Activated T-cell treated with anti-CD3 and anti-CD28 coated beads, Interleukin-2, amount 50 U/mL, for 72 hours (primary cell): ENCODE measurements at places on chromosomes 2 and 18.

DNA sequence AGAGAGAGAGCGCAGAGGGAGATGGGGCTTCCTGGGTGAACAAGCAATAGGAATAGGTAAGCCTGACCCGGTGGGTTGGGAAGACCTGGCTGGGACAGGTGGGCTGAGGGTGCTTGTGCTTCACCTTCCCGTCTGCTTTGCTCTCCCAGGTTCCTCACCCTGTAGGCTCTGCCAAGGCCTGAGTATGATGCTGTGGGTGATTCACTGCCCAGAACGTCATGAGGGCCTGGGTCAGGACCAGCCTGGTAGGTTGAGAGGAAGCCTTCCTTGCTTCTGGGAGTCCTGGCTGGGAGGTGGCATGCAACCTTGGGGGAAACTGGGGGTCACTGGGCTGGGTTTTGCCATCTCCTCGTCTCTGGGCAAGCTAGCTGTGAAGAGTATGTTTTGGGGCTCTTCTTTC is 220.2 kb upstream of the APCDD1 start:
- H3K36me3 ChIP-seq = no peaks in the 10 kb centered on the region
- H3K4me3 ChIP-seq = no peak overlapping the region
- H3K27me3 ChIP-seq = no peaks in the 10 kb centered on the region
- no peak for DNase-seq

- no peaks in the 10 kb centered on the region for H3K27me3 ChIP-seq
- H3K27ac ChIP-seq = no peak overlapping the region
- no peaks in the 10 kb centered on the region for H3K36me3 ChIP-seq
- no peak for DNase-seq
Measured at GRCh38 chr2:223203971-223204929, 152.3 kb downstream of the KCNE4 start.

- H3K4me3 ChIP-seq = no peak overlapping the region
- no peaks in the 10 kb centered on the region for H3K4me1 ChIP-seq
- H3K36me3 ChIP-seq = no peaks in the 10 kb centered on the region
- no peaks in the 10 kb centered on the region for H3K27me3 ChIP-seq
Measured at GRCh38 chr2:180609626-180610340, 370.6 kb upstream of the UBE2E3 start.

DNA sequence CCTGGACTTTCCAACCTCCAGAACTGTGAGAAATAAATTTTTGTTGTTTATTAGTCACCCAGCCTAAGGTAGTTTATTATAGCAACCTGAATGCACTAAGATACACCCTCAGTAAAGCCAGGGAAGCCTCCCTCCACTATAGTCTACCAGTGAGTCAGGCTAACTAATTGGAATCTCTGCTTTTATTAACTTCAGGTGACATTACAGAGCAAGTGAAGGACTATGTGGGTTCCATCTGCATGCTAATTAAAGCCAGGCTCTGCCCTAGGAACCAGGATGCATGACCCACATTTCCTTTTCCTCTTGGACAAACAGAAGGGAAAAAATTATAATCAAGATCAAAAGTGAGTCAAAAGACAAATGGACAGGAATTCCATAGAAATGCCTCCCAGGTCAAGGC is 56.1 kb downstream of the ZC3H8 start:
- DNase-seq = no peak
- H3K27ac ChIP-seq = no peak overlapping the region
- H3K4me1 ChIP-seq = peaks cover 28% of the 10 kb centered on the region
- no peak overlapping the region for H3K4me3 ChIP-seq

GRCh38 chr18:44569391-44570055 is 111.2 kb upstream of the SETBP1 start:
- H3K36me3 ChIP-seq = no peaks in the 10 kb centered on the region
- no peak overlapping the region for H3K4me3 ChIP-seq
- peaks cover 5% of the 10 kb centered on the region for H3K27me3 ChIP-seq
- no peak for DNase-seq
- H3K4me1 ChIP-seq = no peaks in the 10 kb centered on the region

- H3K4me1 ChIP-seq = no peaks in the 10 kb centered on the region
- H3K27me3 ChIP-seq = no peaks in the 10 kb centered on the region
- peak; percentile 23 for DNase-seq
- no peak overlapping the region for H3K4me3 ChIP-seq
- H3K27ac ChIP-seq = no peak overlapping the region
- H3K36me3 ChIP-seq = no peaks in the 10 kb centered on the region
Measured at GRCh38 chr2:166180951-166181812, 53.4 kb upstream of the SCN1A start.

GRCh38 chr2:239328351-239329191 is 72.2 kb downstream of the HDAC4 start:
- DNase-seq = no peak
- H3K27ac ChIP-seq = peak overlapping the region; percentile 5
- peaks cover 4% of the 10 kb centered on the region for H3K36me3 ChIP-seq
- H3K4me1 ChIP-seq = peaks cover 75% of the 10 kb centered on the region
- peak overlapping the region; percentile 71 for H3K4me3 ChIP-seq

DNA sequence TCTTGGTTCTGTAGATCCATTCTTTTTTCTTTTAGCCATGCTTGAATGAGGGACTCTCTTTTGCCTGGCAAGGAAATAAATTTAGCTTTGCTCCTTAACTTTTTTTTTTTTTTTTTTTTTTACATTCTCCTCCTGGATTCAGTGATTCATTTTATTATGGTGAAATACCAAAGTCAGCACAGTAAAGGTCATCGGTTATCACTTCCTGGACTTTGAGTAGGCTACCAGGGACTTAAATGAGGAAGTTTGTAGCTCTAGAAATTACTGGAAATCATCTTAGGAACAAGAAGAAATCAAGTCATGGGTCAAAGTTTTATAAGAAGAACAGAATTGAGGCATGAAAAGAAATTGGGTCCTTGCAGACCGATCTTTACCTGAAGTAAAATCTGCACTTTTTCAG is 75.0 kb downstream of the SOCS6 start:
- DNase-seq = no peak
- H3K27me3 ChIP-seq = peaks cover 18% of the 10 kb centered on the region
- H3K36me3 ChIP-seq = no peaks in the 10 kb centered on the region
- H3K4me1 ChIP-seq = no peaks in the 10 kb centered on the region

DNA sequence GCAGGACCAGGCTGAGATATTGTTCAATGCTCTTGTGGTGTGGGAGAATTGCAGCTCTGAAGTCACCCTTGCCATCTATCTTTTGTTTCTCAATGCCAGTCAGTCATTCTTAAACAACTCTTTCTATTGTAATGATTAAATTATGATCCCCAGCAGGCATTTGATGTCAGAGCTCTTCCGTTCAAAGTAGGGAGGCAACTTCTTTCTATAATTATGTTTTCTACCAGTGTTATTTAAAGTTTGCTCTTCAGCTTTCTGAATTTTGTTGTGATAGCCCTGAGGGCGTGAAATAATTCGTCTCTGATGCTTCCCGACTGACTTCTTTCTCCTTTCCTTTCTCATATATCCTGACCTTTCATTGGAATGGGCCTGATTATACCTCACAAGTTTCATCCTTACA is 161.4 kb upstream of the KLHL14 start:
- H3K4me3 ChIP-seq = no peak overlapping the region
- no peak overlapping the region for H3K27ac ChIP-seq
- H3K27me3 ChIP-seq = no peaks in the 10 kb centered on the region
- no peaks in the 10 kb centered on the region for H3K4me1 ChIP-seq
- no peak for DNase-seq

GRCh38 chr2:39657287-39657937 is 8.3 kb upstream of the TMEM178A start:
- no peaks in the 10 kb centered on the region for H3K4me1 ChIP-seq
- no peak for DNase-seq
- H3K4me3 ChIP-seq = no peak overlapping the region
- H3K27me3 ChIP-seq = peaks cover 28% of the 10 kb centered on the region
- no peak overlapping the region for H3K27ac ChIP-seq

DNA sequence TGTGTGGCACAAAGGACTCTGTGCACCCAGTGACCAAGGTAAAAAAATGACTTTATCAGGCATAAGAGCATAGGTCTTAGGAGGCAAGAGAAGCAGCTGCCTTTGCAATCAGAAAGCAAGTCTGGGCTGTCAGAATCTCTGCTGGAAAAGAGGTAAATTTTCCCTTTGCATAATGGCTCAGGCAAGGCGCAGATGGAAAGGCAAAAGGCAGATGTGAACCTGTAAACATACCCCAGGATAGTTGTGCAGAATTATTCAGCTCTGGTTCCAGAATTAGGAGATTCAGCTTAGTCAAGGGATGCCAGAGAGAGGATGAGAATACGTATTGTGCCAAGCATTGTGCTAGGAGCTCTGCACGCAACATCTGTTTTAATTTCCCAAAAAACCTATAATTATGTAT is 258.7 kb downstream of the CLIP4 start:
- no peak overlapping the region for H3K27ac ChIP-seq
- H3K36me3 ChIP-seq = no peaks in the 10 kb centered on the region
- H3K27me3 ChIP-seq = peaks cover 26% of the 10 kb centered on the region
- no peak for DNase-seq
- H3K4me3 ChIP-seq = no peak overlapping the region

DNA sequence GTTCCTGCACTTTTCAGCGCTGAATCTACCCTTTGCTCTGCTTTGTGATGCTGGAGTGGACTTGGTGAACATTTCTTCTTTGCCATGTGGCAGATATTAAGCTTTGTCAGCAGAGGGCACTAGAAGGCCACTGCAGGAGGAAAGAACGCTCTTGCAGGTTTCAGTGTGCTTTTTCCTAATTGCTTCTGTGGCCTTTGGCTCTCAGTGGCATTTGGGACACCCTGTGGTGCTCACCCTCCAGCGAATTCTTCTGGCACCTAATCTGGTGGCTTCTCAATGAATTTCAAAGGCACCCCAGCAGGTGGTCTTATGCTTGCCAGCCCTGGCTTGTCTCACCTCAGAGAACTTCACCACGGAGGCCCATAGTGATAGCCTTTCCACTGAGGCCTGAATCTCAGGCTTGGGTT is 146.7 kb downstream of the MYO3B start:
- peak; percentile 42 for DNase-seq
- no peak overlapping the region for H3K27ac ChIP-seq
- H3K27me3 ChIP-seq = peaks cover 13% of the 10 kb centered on the region

DNA sequence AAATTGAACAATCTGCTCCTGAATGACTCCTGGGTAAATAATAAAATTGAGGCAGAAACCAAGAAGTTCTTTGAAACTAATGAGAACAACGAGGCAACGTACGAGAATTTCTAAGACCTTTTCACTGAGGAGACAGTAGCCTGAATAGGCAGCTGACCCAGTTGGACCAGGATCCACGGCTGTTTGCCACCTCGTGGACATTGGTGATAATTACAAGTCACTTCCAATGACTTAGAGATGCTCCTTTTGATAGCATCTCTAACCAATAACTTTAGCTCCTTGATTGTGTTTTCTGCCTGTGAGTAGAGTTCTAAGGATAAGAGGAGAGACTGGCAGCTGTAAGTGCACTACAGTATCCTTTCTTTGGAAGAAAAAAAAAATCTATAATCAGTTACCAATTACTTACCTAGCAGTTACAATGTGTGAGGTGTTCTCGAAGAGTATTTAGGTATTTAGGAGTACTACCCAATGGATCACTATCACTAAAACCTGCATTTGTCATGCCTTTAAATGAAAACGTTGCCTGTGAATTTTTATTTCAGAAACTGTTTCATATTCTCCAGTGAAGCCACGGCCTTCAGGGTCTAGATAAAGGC is 31.3 kb upstream of the CNTNAP5 start:
- no peaks in the 10 kb centered on the region for H3K36me3 ChIP-seq
- peaks cover 7% of the 10 kb centered on the region for H3K4me1 ChIP-seq
- no peak overlapping the region for H3K4me3 ChIP-seq
- no peak overlapping the region for H3K27ac ChIP-seq
- no peak for DNase-seq
- H3K27me3 ChIP-seq = no peaks in the 10 kb centered on the region

GRCh38 chr2:40032650-40033319 is 253.7 kb upstream of the THUMPD2 start:
- H3K27me3 ChIP-seq = peaks cover 7% of the 10 kb centered on the region
- H3K4me1 ChIP-seq = peaks cover 46% of the 10 kb centered on the region
- no peak for DNase-seq
- peak overlapping the region; percentile 70 for H3K27ac ChIP-seq
- H3K36me3 ChIP-seq = no peaks in the 10 kb centered on the region

- H3K4me3 ChIP-seq = no peak overlapping the region
- peaks cover 6% of the 10 kb centered on the region for H3K36me3 ChIP-seq
- H3K27me3 ChIP-seq = no peaks in the 10 kb centered on the region
- DNase-seq = no peak
- no peak overlapping the region for H3K27ac ChIP-seq
Measured at GRCh38 chr2:69843993-69844392, 14.5 kb downstream of the GMCL1 start.

DNA sequence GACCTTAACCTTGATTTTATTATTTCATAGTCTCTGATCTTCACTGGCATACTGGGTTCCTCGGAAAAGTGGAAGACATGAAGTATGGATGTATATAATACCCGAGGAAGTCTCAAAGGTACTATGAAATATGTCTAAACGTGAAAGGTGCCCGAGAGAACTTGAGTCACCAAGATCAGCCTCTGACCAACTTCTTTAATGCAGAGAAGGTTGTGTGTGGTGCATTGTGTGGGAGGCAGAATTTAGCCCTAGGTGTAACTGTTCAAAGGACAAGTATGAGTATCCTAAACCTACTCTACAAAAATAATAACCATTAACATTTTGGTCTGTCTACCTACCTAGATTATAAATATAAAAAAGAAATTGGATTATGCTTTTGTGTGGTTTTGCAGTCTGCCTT is 36.1 kb downstream of the OSBPL6 start:
- peaks cover 11% of the 10 kb centered on the region for H3K27me3 ChIP-seq
- no peak overlapping the region for H3K27ac ChIP-seq
- H3K36me3 ChIP-seq = no peaks in the 10 kb centered on the region
- DNase-seq = no peak
- H3K4me1 ChIP-seq = no peaks in the 10 kb centered on the region

DNA sequence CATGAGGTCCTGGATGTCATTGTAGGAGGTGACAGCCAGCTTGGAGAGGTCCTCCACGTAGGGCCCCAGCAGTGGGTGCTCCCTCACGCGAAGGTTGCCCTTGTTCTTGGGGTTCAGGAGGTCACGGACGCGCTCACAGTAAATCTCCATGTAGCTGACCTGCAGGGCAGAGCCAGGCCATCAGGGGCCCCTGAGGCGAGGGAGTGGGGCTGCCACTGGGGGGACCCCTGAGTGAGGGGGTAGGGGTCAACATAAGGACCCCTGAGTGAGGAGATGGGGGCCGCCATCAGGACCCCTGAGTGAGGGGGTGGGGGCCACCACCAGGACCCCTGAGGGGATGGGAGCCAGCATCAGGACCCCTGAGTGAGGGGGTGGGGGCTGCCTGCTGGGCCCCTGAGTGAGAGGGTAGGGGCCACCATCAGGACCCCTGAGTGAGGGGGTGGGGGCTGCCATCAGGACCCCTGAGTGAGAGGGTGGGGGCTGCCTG is 33.6 kb downstream of the KIF1A start:
- H3K27ac ChIP-seq = no peak overlapping the region
- H3K4me1 ChIP-seq = no peaks in the 10 kb centered on the region
- H3K36me3 ChIP-seq = no peaks in the 10 kb centered on the region
- DNase-seq = no peak
- H3K4me3 ChIP-seq = no peak overlapping the region
- no peaks in the 10 kb centered on the region for H3K27me3 ChIP-seq

DNA sequence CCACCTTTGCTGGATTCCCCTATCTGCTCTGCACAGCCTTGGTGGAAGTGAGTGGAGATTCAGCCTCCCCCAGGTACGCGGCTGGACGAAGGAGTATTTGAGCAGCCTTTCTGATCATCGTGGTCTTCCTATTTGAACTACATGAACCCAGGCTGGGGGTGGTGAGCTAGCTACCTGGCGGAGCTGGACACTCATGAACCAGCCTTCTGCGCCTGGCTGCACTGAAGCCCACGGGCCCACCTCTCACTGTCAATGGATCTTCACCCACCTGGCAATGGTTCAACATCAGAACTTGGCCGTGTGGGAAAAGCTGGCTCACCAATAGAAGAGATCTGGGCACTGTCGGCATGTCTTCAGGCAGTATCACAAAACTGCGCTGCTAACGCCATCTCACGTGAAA is 35.4 kb downstream of the ANKMY1 start:
- H3K27me3 ChIP-seq = peaks cover 13% of the 10 kb centered on the region
- DNase-seq = no peak
- no peak overlapping the region for H3K27ac ChIP-seq
- peaks cover 12% of the 10 kb centered on the region for H3K4me1 ChIP-seq
- no peak overlapping the region for H3K4me3 ChIP-seq
- peaks cover 42% of the 10 kb centered on the region for H3K36me3 ChIP-seq
